ENCODE measurements at places on chromosomes 16 and 17. TPM values are rescaled to one million over a fixed set of nuclear protein-coding genes. Genes with fewer than 3 reads are reported as not detected.

TPSD1 gene
- not detected for total RNA-seq

PIPOX gene
- total RNA-seq: 2.1 TPM

CCDC200 gene
- total RNA-seq: 0.27 TPM

SMIM5 gene
- 0.14 TPM for total RNA-seq

MT1A gene
- total RNA-seq: 0.74 TPM

TNFSF13 gene
- 1.8 TPM for total RNA-seq

BTBD17 gene
- total RNA-seq: not detected

ITGA2B gene
- 1.6 TPM for total RNA-seq

CMTM2 gene
- total RNA-seq: 0.51 TPM
